ENCODE measurements at places on chromosomes 12 and 14. TPM values are rescaled to one million over a fixed set of nuclear protein-coding genes. Genes with fewer than 3 reads are reported as not detected.
A peak's percentile ranks its signal among the peaks of the same experiment; 100 is the strongest.

Gene DHRS4
- total RNA-seq: 39.6 TPM

Gene RAPGEF3
- 41.1 TPM for total RNA-seq

Gene MTHFD1
- 20.5 TPM for total RNA-seq

DNA sequence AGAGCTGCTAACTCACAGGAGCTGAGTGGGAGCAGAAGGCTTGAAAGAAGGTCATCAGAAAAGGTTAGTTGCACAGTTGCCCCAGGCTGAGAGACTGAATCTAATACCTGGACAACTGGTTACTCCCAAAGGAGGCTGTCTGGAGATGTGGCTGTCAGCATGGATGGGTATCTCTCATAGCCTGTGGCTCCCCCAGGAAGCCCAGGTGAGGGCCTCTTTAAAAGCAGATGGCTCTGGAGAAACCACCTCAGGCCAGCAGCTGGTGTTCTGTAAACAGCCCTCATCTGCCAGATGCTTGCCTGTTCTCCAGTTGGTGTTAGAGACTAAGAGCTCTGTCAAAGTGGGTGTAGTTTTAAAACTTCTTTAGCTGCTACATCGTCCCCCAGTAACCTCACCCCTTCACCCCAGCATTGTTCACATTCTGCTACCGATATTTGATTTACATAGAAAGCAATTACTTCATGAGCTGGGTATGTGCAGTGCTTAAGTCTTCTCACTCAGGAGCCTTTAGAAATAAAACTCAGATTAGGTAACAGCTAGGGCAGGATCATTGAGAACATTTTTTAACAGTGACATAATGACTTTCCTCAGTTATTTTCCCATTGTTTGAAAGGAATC, 25.8 kb downstream of the DACT1 start:
- H3K36me3 ChIP-seq: no peaks in the 10 kb centered on the region
- H3K27ac ChIP-seq: peak overlapping the region; percentile 25
- H3K4me3 ChIP-seq: no peak overlapping the region
- peaks cover 6% of the 10 kb centered on the region for H3K4me1 ChIP-seq
- H3K27me3 ChIP-seq: no peaks in the 10 kb centered on the region

GRCh38 chr12:22525426-22525825, 18.9 kb downstream of the C2CD5 start:
- no peaks in the 10 kb centered on the region for H3K27me3 ChIP-seq
- DNase-seq: no peak
- H3K4me1 ChIP-seq: no peaks in the 10 kb centered on the region
- peaks cover 45% of the 10 kb centered on the region for H3K36me3 ChIP-seq

All from transverse colon (tissue), 4 donors.